Activated naive CD8-positive, alpha-beta T cell treated with anti-CD3 and anti-CD28 coated beads, Interleukin-2, amount 10 ng/mL, durations not matched to agents 7 days and 5 days (primary cell): ENCODE measurements at places on chromosomes 5 and 9. TPM values are rescaled to one million over a fixed set of nuclear protein-coding genes. Genes with fewer than 3 reads are reported as not detected.

DNA sequence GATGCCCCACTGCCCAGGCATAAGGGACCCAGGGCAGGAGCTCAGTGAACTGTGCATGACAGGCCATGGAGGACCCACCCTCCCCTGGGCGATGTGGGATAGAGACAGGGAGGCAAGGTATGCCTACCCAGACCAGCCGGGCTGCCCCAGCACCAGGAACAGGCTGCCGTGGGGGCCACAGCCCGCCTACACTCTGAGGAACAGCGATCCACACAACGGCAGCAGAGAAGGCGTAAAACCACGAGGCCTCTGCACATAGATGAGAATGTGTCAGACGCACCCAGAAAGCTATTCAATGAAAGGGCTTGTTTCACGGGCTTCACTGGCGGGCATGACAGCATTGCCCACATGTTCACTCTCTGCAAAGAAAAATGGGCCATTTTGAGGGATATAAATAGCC is 49.5 kb downstream of the SEMA4D start:
- H3K36me3 ChIP-seq: peaks cover 34% of the 10 kb centered on the region
- H3K4me1 ChIP-seq: peaks cover 83% of the 10 kb centered on the region
- no peak for DNase-seq
- peak overlapping the region; percentile 43 for H3K4me3 ChIP-seq
- peak overlapping the region; percentile 86 for H3K27ac ChIP-seq

DNA sequence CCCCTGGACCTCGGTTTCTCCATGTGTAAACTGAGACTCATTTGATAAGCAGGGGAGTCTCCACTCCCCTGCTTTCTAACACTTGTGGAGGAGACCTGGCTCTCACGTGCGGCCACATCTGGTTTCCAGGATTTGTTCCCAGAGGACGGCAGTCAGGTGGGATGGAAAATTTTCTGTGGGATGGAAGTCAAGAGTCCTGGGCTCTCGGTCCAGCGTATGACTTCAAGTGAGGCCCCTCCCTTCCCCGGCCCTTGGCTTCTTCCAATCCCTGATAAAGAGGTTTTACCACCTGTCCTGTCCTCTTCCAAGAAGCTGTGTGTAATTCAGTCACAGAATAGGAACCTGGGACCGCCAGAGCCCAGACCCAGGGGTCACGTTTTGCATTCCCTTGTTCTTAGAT is 35.0 kb downstream of the TMOD1 start:
- H3K4me1 ChIP-seq: no peaks in the 10 kb centered on the region
- DNase-seq: no peak
- no peak overlapping the region for H3K27ac ChIP-seq
- H3K27me3 ChIP-seq: peaks cover 36% of the 10 kb centered on the region
- H3K4me3 ChIP-seq: no peak overlapping the region

SPINK4 gene
- total RNA-seq: not detected

FBP2 gene
- total RNA-seq: not detected

DNA sequence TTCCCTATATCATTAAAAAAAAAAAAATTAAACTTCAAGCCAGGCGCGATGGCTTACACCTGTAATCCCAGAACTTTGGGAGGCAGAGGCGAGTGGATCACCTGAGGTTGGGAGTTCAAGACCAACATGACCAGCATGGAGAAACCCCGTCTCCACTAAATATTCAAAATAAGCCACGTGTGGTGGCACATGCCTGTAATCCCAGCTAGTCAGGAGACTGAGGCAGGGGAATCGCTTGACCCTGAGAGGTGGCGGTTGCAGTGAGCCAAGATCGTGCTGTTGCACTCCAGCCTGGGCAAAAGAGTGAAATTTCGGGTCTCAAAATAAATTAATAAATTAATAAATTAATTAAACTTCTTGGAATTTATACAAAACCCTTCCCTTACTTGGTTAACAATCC is 358.6 kb upstream of the CDH9 start:
- H3K27me3 ChIP-seq: no peaks in the 10 kb centered on the region
- no peak overlapping the region for H3K27ac ChIP-seq
- H3K4me1 ChIP-seq: no peaks in the 10 kb centered on the region
- DNase-seq: no peak
